ENCODE measurements at places on chromosomes 5 and 9. TPM values are rescaled to one million over a fixed set of nuclear protein-coding genes. Genes with fewer than 3 reads are reported as not detected.
A peak's percentile ranks its signal among the peaks of the same experiment; 100 is the strongest.

GRCh38 chr5:137856201-137856600 lies 11.5 kb upstream of the MYOT start:
- no peak for DNase-seq

DNA sequence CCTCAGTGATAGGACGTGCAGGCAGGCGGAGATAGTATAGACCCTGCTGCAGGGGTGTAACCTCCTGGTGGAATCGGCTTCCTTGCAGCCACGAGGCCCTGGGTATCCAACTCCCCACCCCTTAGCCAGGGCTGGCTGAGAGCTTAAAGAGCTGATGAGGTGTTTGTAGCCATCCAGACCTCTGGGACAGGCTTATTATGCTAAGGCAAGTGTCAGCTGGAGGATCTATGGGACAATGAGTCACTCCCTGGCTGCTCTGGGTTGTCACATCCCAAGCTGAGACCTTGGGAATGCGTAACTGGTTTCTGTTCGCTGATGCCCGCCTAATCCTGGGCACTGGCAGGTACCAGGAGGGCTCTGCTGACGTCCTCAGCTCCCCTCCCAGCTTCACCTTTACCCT lies 38.9 kb downstream of the DAB2IP start:
- peak; percentile 9 for DNase-seq

DNA sequence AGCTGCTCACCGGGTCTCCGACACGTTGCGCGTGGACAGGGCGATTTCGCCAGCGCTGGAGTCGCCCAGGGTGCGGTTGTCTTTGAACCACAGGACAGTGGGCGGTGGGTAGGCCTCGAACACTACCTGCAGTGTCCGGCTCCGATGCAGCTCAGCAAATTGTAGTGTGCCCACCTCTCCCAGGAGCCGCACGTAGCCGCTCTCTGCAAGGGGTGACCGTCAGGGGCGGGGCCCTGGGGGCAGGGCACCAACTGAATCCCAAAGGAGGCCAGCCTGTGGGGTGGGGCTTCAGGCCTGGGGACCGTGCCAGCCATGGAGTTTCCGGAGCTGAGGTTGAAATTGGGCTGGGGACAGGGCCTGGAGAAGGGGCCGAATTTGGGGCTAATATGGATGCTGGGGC lies 22.9 kb downstream of the PDGFRB start:
- DNase-seq: no peak

GRCh38 chr5:172940268-172941066 lies 18.8 kb upstream of the RPL26L1 start:
- no peak for DNase-seq

SLC45A2 gene
- total RNA-seq: not detected

GPR21 gene
- 0.58 TPM for total RNA-seq

Measured in left ventricle myocardium inferior (tissue), 1 donor.